ENCODE measurements at places on chromosomes 4 and X.

- no peak for DNase-seq
These were observed 69.2 kb downstream of the BLTP1 start for GRCh38 chr4:122221322-122221721.

GRCh38 chr4:53147197-53147596 is 218.7 kb downstream of the SCFD2 start:
- DNase-seq: no peak

GRCh38 chr4:53671757-53672156 is 80.5 kb upstream of the LNX1 start:
- peak; percentile 24 for DNase-seq

GRCh38 chrX:110145854-110146253 is 142.9 kb downstream of the TMEM164 start:
- peak; percentile 48 for DNase-seq

- DNase-seq: no peak
These were observed 12.0 kb upstream of the TMEM154 start for GRCh38 chr4:152691761-152692160.

- DNase-seq: peak; percentile 23
These were observed 21.9 kb upstream of the ZNF81 start for GRCh38 chrX:47814851-47815250.

- no peak for DNase-seq
These were observed 60.8 kb downstream of the PALLD start for GRCh38 chr4:168557658-168558057.

DNA sequence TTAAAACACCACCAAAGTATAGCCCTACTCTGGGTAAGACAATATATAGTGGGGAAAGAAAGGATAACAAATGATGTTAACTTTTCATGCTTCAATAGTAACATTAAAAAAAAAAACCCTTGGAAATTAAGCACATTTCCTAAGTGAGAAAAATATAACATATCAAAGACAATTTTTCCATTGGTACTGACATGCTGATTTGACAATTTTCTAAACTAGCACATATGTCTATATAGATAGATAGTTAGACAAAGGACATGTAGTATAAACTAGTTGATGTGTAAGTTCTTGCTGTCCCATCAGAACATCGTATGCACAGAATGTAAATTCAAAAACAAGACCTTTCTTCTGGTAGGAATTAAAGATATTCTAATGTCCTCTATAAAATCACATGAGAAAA is 47.2 kb upstream of the ETNPPL start:
- no peak for DNase-seq

- DNase-seq: no peak
These were observed 20.4 kb downstream of the LRBA start for GRCh38 chr4:150994721-150995120.

DNA sequence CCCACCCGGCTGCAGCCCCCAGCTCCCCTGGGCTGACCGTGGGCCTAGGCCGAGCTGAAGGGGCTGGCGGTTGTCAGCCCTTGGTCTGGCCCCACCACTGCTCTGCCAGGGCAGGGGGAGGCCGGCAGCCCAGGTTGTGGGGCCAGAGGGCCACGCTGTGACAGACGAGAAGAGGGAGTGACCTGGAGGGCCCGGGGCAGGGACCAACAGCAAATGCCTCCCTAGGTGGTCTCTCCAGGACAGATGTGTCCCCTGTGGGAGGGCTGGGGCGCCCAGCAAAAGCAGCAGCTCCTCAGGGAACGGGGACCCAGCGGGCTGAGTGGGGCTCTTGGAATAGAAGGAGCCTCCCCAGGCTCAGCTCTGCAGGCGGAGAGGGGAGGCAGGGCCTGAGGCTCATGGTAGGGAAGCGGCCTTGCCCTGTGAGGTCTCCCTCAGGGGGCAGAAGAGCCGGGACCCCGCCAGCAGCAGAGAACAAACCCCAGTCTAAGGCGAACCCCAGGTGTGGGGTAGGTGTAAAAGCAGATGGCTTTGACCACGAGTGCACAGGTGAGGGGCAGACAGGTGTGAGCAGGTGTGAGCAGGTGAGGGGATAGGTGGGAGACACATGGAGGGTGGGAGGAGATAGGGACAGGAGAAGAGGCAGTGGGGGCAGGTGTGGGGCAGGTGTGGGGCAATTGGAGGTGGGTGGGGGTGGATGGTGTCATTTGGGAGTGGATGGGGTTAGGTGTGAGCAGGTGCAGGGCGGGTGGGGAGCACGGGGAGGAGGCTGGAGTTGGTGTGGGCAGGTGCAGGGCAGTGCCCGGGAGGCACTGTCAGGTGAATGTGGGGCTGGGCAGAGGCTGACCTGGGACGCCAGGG is 34.1 kb upstream of the SPON2 start:
- DNase-seq: no peak

DNA sequence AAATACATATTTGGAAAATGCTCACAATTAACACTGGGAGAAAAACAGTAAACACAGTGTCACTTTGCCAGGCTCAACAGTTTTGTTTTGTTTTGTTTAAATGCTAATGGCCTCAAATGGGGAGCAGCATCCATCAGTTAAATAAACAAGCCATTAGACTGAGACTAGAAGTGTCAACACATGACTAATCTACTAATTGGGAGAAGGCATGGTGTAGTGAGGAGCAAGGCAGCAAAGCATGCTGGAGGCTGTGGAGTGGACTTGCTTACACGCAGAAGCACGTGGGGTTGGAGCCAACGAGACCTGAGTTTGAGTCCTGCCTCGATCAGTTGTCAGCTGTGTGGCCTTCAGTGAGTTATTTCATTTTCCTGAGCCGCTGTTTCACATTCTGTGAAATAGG is 29.0 kb downstream of the UTP14A start:
- no peak for DNase-seq

- no peak for DNase-seq
These were observed 96.8 kb upstream of the FRAS1 start for GRCh38 chr4:77960367-77960766.

GRCh38 chr4:8763966-8764901 is 107.4 kb downstream of the HMX1 start:
- no peak for DNase-seq

GRCh38 chr4:123832173-123833026 is 435.8 kb downstream of the SPRY1 start:
- peak; percentile 3 for DNase-seq
